ENCODE measurements at places on chromosomes 11 and 22.

GRCh38 chr22:33894515-33894914 lies 25.8 kb downstream of the LARGE1 start:
- DNase-seq, result no peak

DNA sequence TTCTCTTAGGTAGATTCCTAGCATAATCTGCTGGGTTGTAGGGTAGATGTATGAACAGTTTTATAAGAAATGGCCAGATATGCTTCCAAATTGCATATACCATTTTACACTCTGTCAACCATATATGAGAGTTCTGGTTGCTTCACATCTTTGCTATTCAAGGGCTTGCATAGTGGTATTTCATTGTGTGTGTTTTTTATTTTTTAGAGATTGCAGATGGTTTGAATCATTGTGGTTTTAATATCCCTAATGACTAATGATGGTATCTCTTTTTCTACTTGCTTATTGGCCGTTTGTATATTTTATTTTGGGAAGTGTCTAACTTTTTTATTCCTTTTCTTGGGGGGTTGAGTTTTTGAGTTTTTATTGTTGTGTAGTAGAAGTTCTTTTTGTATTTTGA lies 26.9 kb downstream of the RNF214 start:
- DNase-seq, result no peak

DNA sequence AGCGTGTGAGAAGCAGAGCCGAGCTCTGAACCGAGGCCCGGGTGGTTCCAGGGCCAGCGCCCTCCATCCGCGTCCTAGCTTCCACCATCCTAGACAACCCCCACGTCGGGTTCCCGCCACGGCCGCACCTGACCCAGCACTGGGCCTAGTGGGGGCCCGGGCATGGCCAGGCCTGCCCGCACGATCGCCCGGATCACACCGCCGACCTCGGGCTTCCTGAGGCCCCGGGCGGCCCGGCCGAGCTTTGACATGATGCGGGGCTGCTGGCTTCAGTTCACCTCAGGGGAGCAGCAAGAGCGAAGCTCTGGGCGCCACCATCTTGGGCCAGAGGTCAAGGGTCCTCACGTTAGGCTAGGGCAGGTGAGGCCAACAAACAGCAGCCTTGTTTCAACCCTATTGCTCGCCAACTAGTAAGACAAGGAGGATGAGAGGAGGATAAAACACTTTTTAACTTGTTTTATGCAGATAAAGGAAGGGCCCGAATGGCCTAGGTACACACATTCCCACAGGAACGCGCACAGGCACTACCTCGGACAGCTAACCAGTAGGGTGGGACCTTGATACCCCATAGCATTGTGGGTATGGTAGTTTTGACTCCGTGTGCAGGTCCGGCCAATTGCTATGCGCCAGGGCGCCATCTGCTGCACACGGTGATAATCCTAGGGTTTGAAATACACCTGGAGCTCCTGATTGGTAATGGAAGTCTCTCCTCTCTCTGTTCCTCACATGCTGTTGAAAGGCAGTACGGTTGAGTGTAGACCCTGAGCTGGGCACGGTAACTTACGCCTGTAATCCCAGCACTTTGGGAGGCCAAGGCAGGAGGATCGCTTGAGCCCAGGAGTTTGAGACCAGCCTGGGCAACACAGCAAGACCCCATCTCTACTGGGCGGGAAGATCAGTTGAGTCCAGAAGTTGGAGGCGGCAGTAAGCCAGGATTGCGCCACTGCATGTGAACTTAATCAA lies at the start of gene MRPL11:
Gene MRPL11, minus strand, starts transcription at position 345 of the 963 bp plus-strand sequence. Its CDS starts 94 bp downstream, at position 251.
- DNase-seq, result peak; percentile 97

- DNase-seq, result no peak
Observed at GRCh38 chr22:37504964-37505363, 14.3 kb downstream of the CARD10 start.

DNA sequence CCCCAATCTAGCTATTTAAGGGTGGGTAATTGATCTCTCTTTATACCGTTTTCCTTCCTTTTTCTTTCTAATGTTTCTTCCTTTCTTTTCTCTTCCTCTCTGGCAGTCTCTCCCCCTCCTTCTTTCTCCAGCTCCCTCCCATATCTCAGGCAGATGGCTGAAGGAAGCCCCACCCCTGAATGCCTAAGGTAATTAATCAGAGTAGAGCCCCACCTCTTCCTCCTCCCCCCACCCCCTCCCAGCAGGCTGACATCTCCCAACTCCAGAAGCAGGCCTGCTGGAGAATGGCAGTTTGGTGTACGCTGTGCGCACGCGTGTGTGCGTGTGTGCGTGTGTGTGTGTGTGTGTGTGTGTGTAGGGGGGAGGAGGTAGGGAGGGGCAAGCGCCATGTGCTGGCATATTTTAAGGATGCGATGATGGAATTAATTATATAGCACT lies 122.6 kb downstream of the APOL5 start:
- peak; percentile 87 for DNase-seq

- DNase-seq, result no peak
Observed at GRCh38 chr11:27757953-27758352, 57.7 kb upstream of the BDNF start.

GRCh38 chr11:112417339-112417738 lies 156.7 kb upstream of the PLET1 start:
- no peak for DNase-seq

All from retina (tissue), 1 donor.